Stimulated activated CD4-positive, alpha-beta T cell treated with anti-CD3 and anti-CD28 coated beads, Interleukin-4, amount 100 ng/mL, for 4 hours (primary cell): ENCODE measurements at places on chromosomes 2 and 18.
A peak's percentile ranks its signal among the peaks of the same experiment; 100 is the strongest.

DNA sequence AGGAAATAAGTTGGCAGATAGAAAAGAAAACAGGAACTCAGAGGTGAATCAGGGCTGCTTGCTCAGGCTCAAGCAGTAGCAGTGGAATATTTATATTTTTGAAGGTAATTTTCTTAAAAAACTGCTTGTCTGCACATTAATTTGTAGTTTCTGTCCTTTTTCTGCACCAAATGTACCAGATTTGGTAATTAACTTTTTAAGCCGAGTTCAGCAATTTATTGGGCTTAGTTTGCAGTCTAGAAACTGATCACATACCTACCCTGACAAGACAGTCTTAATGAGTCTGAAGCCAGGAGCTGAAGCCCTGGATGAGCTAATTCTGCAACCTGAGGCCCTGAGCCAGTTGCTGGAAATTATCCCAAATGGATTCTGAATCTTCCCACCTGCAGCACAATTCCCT lies 647.0 kb downstream of the TDRD15 start:
- DNase-seq: no peak

DNA sequence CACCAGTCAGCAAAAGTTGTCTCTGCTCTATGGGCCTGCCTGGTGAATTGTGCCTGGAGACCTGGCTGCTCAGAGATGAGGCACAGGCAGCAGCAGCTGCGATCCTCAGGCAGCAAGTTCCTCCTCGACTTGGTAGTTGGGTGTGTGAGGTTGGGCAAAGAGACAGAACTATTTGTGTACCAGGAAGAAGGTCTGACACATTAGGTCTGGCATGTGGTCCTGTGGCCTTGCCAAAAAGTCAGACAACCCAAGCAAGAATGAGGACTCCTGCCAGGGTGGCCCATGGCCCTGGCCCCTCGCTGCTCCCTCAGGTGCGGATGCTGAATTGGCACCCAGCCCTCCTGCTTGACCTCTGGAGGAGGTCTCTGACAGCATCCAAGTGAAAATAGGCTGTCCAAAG lies 192.7 kb downstream of the DYSF start:
- no peak for DNase-seq

DNA sequence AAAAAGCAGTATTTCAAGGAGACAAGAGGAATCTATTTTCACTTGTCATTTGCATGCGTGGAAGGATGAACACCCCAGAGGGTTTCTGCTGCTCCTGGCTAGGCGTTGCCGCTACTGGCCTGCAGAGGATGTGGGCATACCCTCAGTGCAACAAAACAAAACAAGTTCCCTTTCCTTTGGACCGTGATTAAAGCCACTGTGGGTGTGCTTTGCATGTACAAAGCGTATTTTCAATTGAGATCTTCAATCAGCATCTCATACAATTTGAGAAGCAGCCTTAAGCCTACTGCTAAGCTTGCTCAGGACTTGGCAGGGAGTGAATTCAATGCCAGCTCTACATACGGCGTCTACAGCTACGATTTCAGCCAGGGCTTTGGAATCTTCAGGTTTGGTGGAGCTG lies 298.4 kb downstream of the LPIN1 start:
- no peak for DNase-seq

DNA sequence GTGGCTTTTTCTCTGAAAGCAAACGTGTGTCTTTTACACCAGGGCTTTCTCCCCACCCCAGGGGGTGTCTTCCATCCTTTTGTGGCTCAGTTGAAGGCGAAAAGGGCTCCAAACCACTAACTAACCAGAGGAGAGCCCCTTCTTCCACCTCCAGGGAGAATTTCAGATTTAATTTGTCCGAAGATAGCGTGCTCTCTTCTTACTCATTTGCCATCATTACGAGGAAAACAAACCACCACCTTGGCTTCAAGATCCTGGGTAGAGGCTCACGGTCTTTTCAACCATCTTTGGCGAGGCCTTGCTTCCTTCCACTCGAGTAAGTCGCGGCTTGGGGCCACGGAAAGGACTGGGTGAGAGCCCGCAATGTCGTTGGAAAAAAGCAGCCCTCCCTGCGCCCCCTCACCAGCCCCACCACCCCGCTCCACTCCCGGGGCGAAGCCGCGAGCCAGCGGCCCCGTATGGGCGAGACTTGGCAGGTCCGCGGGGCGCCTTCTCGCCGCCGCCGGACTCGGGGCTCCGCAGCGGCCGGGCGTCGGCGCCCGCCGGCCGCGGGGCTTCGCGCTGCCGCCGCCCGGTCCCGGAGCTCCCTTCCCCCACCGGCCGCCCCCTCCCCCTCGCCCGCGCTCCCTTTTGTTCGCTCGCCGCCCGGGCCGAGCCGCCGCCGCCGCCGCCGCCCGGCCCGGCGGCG lies 1.7 kb upstream of the ZNF532 start:
- peak; percentile 12 for DNase-seq

- DNase-seq: no peak
Observed at GRCh38 chr2:131201098-131201497, 8.2 kb upstream of the POTEE start.

DNA sequence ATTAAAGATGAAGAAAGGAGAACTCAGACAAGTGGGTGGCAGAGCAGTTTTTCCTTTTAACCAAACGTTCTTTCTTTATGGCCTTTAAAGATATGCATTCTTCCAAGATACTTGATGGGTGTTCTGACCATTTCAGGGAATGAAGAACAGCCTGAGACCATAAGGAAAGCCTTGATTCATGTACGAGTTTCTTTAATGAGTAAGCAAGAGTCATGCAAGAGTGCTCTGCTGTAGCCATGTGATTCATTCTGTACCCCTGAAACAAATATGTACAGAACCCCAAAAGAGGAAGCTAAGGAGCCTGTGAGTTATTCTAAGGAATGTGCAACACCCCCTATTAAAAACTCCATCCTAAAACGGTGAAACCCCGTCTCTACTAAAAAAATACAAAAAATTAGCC lies 372.8 kb downstream of the MTX2 start:
- DNase-seq: no peak

DNA sequence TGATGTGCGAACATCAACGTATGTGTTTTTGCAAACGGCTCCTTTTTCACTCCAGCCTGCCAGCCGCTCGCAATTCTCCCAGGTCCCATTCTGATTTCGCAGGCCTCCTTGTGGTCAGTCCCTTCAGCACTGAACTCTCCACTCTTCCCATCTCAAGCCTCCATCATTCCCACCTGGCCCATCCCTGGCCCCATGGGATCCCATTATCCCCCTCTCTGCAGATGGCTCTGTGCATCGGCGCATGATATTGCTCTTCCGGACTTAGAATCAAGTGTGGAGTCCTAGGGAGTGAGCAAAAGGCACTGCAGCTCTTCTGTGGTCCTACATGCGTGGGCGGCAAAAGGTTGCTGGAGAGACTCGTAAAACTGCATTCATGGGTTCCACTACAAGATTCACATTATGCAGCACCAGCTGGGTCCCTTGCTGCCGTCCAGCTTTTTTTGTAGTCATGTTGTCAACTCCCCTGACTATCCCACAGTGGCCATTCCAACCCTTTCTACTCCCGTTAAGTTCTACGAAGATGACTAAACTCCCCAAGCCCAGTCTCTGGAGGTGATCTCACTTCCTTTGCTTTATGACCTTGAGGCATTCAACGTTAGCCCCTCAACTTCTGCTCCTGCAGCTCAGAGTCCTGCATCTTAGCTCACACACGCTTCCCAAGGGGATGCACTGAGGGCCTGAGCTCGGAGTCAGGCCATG lies 125.3 kb upstream of the NRP2 start:
- no peak for DNase-seq

DNA sequence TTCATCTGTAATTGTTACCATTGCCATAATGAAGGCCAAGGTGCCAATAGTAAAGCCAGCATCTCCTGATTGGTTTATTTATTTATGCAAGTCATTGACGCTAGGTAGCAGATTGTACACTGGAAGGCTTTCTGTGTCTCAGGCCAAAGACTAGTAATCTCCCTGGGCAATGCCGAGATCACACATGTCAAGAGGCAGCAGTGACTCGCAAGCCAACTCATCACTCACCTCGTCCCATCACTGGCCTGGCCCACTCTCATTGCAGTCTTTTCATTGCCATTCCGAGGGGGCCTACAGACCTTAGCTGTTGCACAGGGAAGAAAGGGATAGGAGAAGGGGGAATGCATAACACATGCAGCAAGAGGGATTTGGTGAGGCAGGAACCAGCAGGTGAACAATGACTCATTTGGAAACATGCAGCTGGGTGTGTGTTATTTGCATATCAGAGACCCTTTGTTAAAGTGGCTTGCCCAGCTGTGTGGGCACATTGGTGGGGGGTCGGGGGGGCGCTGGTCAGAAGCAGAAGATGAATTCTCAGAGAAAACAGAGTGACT lies 448.7 kb upstream of the HNRNPA3 start:
- DNase-seq: no peak

DNA sequence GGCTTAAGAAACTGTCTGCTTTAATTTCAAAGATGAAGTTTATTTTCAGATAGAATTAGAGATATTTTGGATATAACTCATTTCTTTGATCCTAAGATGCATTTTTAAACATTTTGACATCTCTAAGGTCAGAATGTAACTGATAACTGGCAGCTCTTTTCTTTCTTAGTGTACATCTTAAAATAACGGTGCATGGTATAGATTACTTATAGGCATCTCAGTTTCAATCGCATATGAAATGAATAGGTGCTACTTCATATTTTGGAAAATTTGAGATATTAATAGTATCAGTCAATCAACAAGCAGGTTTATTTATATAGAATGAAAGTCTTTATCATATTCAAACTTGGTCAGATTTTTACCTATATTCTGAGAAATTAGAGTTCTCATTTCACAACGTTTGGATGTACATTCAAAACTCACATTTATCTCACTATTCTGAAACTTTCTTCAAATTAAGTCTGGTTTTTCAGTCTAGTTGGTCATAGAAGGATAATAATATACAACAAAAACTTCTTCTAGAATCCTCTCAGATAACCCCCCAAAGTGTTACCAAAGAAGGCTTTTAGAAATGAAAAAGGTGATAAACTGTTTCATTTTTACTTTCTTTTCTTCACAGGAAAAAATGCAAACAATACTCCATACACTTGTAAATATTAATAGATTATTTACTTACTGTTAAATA lies 122.8 kb upstream of the WDSUB1 start:
- no peak for DNase-seq

DNA sequence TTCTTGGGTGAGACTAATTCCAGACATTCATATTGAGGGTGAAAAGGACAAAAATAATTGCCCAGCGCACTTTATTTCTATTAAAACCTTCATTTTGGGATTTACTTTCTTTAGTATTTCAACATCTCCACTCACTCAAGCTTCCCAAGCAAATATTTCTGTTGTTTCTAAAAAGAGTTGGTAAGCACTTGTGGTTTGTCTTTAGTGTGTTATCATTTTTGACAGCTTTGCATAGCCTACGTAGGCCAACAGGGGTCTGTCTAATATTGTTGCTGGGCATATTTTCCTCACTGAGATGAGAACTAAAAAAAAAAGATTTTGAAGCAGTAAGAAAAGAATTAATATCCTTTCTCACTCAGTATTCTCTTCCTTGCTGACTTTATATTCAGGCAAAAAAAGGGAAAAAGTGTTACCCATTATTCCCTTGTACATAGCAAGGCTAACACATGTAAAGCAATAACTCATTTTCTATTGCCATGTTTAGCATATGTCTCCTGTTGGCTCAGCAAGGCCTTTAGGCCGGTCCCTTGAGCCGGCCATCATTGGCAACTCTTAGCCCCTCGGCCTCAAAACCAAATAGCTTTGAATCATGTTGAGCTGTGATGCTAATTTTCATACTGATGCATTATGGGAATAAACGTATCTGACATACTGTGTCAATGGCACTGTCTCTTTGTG lies 494.2 kb downstream of the ARHGAP15 start:
- DNase-seq: no peak

DNA sequence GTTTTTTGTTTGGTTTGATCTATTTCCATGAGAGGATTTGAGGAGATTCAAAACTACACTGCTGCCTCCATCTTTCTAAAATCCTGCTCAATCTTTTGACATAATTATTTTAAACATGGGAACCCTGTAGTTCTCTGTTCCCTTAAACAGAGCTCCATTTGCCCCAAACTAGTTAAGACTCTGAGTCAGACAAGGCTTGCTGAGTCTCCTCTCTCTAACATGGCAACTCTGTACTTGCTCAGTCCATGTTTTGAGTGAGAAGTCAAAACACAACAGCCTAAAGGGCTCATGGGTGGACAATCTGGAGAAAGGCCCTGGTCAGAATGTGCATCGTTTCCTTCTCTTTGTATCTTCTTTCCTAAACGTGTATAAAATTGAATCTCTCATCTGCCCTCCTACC lies 7.1 kb upstream of the STAMBP start:
- no peak for DNase-seq

- no peak for DNase-seq
Observed at GRCh38 chr2:117512307-117512706, 302.2 kb upstream of the DDX18 start.

- DNase-seq: no peak
Observed at GRCh38 chr2:25955869-25956535, 26.3 kb downstream of the KIF3C start.

- DNase-seq: no peak
Observed at GRCh38 chr2:124882423-124882822, 857.3 kb downstream of the CNTNAP5 start.

DNA sequence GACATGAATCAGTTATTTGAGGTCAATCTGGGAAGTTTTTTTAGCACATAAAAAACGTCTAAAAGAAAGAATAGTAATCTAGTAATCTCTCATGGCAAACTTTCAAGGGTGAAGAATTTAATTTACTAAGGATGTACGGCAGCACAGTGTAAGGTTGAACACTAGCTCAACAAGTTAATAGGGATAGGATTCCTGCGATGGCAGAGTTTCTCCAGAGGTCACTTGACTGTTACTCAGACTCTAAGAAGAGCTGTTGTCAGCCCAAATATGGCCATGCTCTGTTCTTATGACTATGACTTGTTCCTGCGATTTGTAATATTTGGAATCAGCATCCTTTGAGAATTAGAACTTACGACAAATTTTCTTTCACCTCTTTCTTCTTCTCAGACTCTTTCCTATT lies 553.3 kb upstream of the TNP1 start:
- no peak for DNase-seq

GRCh38 chr2:181252262-181253148 lies 204.7 kb upstream of the ITGA4 start:
- no peak for DNase-seq

DNA sequence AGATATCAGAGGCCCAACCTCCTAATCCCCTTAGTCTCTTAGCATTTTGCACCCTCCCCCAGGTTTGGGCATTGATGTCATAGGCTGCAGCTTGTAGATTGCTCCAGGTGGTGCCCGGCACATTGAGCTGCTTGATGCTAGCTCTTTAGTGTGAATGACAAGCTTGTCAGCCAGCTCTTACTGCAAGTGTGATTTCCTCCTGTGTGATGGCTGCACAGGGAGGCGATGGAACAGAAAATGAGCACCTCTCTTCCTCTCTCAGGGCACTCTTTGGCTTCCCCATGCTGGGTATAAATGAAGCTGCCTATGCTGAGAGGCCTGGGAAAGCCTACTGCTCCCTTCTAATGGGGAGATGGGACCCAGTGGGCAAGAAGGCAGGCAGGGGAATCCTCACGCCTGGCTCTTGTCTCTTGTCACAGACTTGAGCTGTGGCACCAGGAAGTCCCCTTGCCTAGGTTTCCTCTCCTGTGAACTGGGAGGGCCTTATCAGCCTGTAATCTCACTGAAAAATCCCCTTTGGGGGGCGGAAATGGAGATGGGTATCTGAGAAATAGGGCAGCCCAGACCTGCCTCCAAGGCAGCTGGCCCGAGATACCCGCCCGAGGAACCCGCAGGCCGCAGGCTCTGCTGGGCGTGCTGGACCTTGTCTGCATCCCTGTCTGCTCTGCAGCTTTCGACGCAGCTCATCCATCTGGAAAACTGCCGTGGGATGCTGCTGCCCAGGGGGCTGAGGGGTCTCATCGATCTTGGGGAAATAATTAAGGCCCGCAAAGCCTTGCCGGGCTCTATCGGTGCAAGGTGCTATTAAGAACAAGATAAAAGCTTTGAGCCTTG lies 163.5 kb upstream of the CXCR4 start:
- peak; percentile 35 for DNase-seq

GRCh38 chr2:83481436-83481835 lies 977.6 kb downstream of the SUCLG1 start:
- DNase-seq: no peak
